Suprapubic skin (tissue), 4 donors: ENCODE measurements at places on chromosomes 13 and 19.
A peak's percentile ranks its signal among the peaks of the same experiment; 100 is the strongest.

GRCh38 chr19:51694318-51695085, 1.4 kb downstream of the SPACA6 start:
- peaks cover 32% of the 10 kb centered on the region for H3K4me1 ChIP-seq
- H3K4me3 ChIP-seq: no peak overlapping the region
- peak; percentile 58 for DNase-seq
- H3K27me3 ChIP-seq: no peaks in the 10 kb centered on the region
- peaks cover 41% of the 10 kb centered on the region for H3K36me3 ChIP-seq
- no peak overlapping the region for H3K27ac ChIP-seq

- DNase-seq: no peak
- H3K36me3 ChIP-seq: peaks cover 4% of the 10 kb centered on the region
- H3K27ac ChIP-seq: peak overlapping the region; percentile 88
- no peaks in the 10 kb centered on the region for H3K27me3 ChIP-seq
- H3K4me1 ChIP-seq: peaks cover 16% of the 10 kb centered on the region
Observed at GRCh38 chr19:12034198-12034597, 1.3 kb downstream of the ZNF433 start.

DNA sequence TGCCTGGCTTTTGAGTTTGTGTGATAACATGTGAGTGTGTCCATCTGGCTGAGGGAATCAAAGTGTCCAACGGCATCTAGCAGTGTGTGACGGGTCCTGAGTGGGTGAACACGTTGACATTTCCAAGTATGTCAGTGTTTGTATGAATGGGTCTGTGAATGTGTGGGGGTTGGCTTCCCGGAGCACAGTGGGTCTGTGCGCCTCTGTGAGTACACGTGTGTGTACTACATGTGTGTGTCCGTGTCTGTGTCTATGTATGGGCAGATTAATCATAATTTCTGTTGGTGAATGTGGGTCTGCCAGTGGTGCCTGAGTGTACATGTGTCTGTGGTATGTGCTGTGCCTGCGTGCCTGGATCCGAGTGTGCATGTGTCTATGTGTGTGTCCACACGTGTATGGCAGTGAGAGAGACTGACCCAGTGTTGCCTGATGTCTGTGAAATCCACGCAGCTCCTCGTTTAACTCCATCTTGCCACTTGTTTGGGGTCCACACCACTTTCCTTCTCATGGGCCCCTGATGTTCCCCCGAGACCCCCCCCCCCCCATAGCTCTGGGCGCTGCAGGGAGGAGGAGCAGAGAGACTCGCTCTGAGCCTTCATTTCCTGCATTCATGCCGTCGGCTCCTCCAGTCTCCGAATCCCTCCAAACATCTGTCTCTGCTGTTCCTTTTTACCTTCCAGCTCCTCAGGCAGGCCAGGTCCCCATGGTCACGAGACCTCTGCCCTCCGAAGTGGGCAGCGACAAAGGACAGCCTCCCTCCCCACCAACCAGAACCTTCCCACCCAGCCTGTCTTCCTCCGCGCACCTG, 5.3 kb downstream of the CCDC8 start:
- H3K4me3 ChIP-seq: no peak overlapping the region
- H3K4me1 ChIP-seq: peaks cover 50% of the 10 kb centered on the region
- H3K27ac ChIP-seq: no peak overlapping the region
- peaks cover 64% of the 10 kb centered on the region for H3K27me3 ChIP-seq
- no peak for DNase-seq

- peak overlapping the region; percentile 43 for H3K27ac ChIP-seq
- H3K27me3 ChIP-seq: no peaks in the 10 kb centered on the region
- H3K4me3 ChIP-seq: no peak overlapping the region
- H3K4me1 ChIP-seq: peaks cover 30% of the 10 kb centered on the region
- no peaks in the 10 kb centered on the region for H3K36me3 ChIP-seq
- DNase-seq: no peak
Observed at GRCh38 chr19:17475541-17476115, 5.3 kb downstream of the SLC27A1 start.

DNA sequence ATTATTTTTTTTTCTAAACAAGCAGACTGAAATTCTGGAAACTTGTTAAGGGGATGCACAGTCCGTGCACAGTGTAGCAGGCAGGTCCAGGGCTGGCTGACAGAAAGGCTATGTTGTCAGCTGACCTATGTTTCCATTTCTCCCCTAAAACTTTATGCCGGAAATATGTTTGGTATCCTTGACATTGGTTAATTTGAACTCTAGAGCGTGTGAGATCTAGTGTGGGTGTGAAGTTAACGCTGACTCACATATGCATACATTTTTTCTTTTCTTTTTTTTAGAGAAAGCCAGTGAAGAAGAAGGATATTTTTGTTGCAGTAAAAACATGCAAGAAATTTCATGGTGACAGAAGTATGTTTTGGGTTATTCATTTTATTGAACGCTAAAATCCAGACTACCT, 76.6 kb downstream of the B3GLCT start:
- H3K36me3 ChIP-seq: peaks cover 22% of the 10 kb centered on the region
- no peak for DNase-seq
- H3K4me3 ChIP-seq: no peak overlapping the region
- H3K4me1 ChIP-seq: no peaks in the 10 kb centered on the region
- no peak overlapping the region for H3K27ac ChIP-seq

DNA sequence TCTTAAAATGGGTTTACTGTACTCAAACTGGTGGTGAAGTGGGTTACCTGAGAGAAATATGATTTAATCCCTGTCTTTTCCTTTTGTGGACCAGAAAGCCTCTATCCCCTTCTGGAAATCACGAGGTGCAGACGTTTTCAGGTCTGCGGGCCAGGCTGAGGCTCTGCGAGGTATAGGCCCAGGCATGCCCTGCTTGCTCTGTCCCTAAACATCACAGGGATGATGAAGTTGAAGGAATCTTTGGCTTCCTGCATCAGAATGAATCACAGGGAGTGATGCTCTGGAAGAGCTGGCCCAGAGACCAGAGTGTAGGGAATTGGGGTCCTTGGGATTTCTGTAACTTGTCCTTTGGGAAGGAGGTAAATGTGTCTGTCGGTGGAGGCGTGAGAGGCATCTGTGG, 18.4 kb upstream of the CHST8 start:
- no peaks in the 10 kb centered on the region for H3K36me3 ChIP-seq
- no peak overlapping the region for H3K4me3 ChIP-seq
- DNase-seq: no peak
- H3K4me1 ChIP-seq: no peaks in the 10 kb centered on the region
